Cardiac septum (tissue), 1 donor: ENCODE measurements at places on chromosomes 6 and 20. TPM values are rescaled to one million over a fixed set of nuclear protein-coding genes. Genes with fewer than 3 reads are reported as not detected.

- no peak for DNase-seq
Measured at GRCh38 chr6:1821513-1822183, 211.9 kb downstream of the FOXC1 start.

DNA sequence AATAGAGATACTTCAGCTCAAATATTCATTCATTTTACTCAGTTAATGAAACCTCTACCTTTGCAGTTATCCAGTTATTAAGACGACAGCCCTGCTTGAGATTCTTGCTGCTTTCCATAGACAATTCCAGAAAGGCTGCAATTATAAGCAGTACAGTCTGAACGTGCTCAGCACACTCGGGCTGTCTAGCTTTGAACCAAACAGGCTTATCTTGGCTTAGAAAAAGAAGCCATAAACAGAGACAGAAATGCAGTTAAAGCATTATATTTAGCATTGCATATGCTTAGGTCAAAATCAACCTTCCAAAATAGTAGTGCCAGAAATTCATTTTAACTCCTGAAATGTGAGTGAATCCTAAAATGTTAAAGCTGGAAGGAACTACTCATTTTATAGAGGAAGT lies 204.1 kb upstream of the KCNQ5 start:
- DNase-seq, result no peak

- no peak for DNase-seq
Measured at GRCh38 chr6:157291356-157291755, 32.0 kb downstream of the TMEM242 start.

DNA sequence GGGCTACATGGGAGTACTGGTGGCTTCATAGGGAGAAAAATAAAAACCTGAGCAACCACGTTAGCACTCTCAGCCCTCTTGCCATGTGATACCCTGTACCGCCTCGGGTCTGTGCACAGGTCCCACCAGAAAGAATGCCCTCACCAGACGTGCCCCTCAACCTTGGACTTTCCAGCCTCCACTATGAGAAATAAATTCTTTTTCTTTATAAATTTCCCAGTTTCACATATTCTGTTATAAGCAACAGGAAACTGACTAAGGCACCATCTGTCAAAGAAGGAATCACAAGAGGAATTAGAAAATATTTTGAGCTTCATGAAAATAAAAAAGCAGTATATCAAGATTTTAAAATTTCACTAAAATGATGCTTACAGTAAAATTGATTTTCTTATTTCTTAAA lies 168.4 kb upstream of the BMP5 start:
- no peak for DNase-seq

GRCh38 chr6:155936551-155936950 lies 480.9 kb upstream of the NOX3 start:
- no peak for DNase-seq

The FOXF2 gene
- total RNA-seq, result 0.43 TPM

DNA sequence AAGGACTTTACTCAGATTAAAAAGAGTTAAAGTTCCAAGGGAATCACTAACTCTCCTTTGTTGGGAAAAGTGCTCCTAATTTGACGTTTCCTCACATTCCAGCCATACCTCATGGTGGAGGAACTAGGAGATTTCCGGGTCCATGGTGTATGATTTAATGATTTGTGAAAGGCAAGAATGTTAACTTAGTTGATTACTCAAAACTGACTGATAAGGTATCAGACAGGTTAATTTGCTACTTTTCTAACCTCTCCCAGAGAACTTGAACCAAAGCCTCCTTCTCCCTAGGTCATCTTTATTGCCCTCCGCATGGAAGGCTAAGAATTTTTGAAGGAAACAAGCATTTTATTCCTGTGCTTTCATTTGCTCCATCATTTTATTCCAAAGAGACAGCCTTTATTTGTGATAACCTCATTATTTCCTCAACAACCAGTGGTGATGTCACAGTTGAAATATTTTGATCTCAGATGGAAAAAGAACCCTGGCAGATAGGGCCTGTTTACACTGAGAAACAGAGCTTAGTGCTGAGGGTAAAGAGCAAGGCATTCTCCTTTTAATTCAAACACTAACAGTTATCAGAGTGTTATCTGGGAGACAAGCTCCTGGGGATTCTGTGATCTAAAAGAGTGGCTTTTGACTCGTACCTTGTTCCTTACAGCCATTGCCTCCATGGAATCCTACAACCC lies 57.4 kb upstream of the BMP2 start:
- no peak for DNase-seq

- no peak for DNase-seq
Measured at GRCh38 chr6:30044630-30045029, 16.4 kb upstream of the POLR1H start.

The EHMT2 gene
- 14.5 TPM for total RNA-seq

DNA sequence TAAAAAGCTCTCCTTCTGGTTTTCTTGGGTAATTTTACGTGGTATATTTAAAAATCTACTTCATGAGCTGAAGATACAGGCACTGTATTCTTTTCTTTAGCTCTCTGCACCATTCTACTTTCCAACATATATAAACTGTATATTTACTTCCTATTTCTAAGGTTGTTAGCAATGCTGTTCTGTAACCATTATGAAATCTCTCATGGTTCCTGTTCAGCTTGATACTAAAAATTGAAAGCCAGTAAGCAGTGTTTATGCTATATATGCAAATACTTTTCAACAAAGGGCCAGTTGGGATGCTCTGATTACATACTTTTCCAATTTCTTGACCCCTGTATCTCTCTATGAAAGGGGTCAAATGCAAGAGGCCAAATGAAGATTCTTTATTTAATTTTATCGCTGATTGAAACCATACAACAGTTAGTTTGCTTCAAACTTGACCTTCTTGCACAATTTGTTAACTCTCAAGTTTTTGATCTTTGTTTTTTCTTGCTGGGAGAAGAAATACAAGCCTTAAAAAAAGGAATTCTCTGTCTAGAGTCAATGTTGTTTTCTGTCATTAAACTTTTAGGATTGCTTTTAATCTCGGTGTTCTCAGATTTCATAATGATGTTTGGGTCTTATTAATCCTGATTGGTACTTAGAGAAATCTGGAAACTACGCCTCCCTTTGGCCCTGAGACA lies 223.2 kb downstream of the PRL start:
- no peak for DNase-seq

DNA sequence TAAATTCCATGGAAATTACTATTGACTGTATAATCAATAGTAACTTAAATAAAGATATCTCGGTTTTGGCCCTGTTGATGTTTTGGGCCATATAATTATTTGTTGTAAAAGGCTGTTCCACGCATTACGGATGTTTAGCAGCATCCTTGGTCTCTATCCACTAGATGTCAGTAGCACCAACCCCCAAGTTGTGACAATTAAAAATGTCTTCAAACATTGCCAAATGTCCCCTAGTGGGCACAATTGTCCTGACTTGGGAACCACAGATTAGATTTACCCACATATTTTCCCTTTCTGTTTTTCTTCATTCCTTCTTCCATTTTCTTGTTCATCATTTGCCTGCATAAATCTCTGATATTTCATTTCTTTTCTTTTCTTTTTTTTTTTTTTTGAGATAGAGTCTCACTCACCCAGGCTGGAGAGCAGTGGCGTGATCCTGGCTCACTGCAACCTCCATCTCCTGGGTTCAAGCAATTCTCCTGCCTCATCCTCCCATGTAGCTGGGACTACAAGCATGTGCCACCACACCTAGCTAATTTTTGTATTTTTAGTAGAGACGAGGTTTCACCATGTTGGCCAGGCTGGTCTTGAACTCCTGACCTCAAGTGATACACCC lies 13.6 kb upstream of the WFDC8 start:
- no peak for DNase-seq

GRCh38 chr20:13442986-13443385 lies 195.7 kb downstream of the TASP1 start:
- DNase-seq, result no peak

The CNR1 gene
- 2.9 TPM for total RNA-seq

The FUCA2 gene
- total RNA-seq, result 37.8 TPM

The SLC32A1 gene
- total RNA-seq, result not detected

The ZKSCAN4 gene
- 2.4 TPM for total RNA-seq

The RAD21L1 gene
- total RNA-seq, result not detected

The GNRH2 gene
- not detected for total RNA-seq

- no peak for DNase-seq
Measured at GRCh38 chr6:33621711-33622388, 728 bp downstream of the ITPR3 start.

The SPINT4 gene
- not detected for total RNA-seq
